Fibroblast of the aortic adventitia (primary cell): ENCODE measurements at places on chromosomes 2 and 18. TPM values are rescaled to one million over a fixed set of nuclear protein-coding genes. Genes with fewer than 3 reads are reported as not detected.

Gene MC2R
- total RNA-seq: not detected in 2 replicates

Gene ERFE
- total RNA-seq: 2.8 and 3.4 TPM in 2 replicates

Gene SLC16A14
- total RNA-seq: 0.49 and 1.4 TPM in 2 replicates

Gene SATB2
- total RNA-seq: 2.3 and 12.7 TPM in 2 replicates

Gene LHCGR
- total RNA-seq: 0.25 TPM in 1 of 2 replicates, not detected in the other

Gene ING5
- total RNA-seq: 14.6 and 29.2 TPM in 2 replicates

Gene B4GALT6
- total RNA-seq: 1.9 and 6.3 TPM in 2 replicates

Gene CHRNG
- total RNA-seq: not detected in 2 replicates

Gene POLR1A
- total RNA-seq: 29.4 and 43.1 TPM in 2 replicates

Gene FEV
- total RNA-seq: not detected in 2 replicates

Gene PTPRM
- total RNA-seq: 64.2 and 65.3 TPM in 2 replicates

Gene IL1B
- 2.4 TPM in 1 of 2 replicates, not detected in the other for total RNA-seq

Gene CFC1
- total RNA-seq: not detected in 2 replicates

Gene KCNS3
- total RNA-seq: 0.36 TPM in 1 of 2 replicates, not detected in the other

Gene ARHGAP15
- total RNA-seq: not detected in 2 replicates

Gene FN1
- 3,314 and 7,235 TPM in 2 replicates for total RNA-seq

Gene TSPYL6
- 0.25 TPM in 1 of 2 replicates, not detected in the other for total RNA-seq

Gene ADD2
- 0.36 and 17.3 TPM in 2 replicates for total RNA-seq

Gene CCNT2
- total RNA-seq: 18.1 and 25.8 TPM in 2 replicates

Gene POTEJ
- total RNA-seq: not detected in 2 replicates

Gene ATG16L1
- 28.6 and 53.1 TPM in 2 replicates for total RNA-seq

Gene ANO7
- total RNA-seq: 1.1 and 1.7 TPM in 2 replicates

Gene TAF4B
- 3.6 and 17.1 TPM in 2 replicates for total RNA-seq
